ENCODE measurements at places on chromosomes 7 and 10.

DNA sequence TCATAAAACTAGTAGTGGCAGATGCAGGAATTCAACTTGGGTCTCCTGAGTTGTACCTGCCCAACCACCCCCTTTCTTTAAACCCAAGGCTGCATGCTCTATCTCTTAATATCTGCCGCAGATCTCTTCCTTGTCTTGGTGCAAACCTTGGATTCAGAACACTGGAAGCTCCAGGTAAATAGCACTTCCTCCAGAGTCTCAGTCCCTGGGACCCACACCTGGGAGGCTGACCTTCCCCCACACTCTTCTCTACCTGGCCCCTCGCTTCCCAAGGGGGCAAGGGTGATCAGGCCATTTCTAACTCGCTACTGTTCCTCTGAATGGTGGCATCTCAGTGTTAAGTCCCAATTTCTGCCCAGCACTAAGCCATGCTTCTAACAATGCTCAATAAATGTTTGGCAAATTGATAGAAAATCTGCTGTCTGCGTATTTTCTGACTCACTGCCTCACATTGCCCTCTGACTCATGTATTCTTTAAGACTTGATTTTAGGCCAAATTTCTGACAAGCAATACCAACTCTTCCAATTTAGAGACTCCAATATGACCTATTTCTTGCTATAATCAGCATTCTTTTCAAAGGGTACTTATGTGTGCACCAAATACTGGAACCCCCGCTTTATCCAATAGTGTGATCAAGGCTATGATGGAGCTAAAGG, 68.0 kb upstream of the PPP1R3C start:
- DNase-seq: no peak

- DNase-seq: no peak
Measured at GRCh38 chr7:157425761-157426160, 89.0 kb downstream of the DNAJB6 start.

DNA sequence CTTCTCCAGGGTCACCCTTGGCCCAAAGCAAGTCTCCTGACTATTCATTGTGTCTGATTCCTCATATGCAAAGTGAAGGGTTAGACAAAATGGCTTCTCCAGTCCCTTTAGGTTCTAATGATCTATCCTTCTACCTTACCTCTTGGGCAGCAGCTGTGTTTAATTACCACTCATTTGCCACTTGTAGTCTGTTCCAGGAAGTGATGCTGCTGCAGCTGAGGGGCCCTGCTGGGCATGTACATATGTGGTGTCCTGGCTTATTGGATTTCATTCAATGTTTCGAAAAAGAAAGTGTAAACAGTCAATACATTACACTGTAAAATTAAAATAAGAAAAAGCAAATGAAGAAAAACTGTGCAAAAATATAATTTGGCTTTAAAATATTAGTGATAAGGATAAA, 36.6 kb downstream of the SCIN start:
- DNase-seq: no peak

DNA sequence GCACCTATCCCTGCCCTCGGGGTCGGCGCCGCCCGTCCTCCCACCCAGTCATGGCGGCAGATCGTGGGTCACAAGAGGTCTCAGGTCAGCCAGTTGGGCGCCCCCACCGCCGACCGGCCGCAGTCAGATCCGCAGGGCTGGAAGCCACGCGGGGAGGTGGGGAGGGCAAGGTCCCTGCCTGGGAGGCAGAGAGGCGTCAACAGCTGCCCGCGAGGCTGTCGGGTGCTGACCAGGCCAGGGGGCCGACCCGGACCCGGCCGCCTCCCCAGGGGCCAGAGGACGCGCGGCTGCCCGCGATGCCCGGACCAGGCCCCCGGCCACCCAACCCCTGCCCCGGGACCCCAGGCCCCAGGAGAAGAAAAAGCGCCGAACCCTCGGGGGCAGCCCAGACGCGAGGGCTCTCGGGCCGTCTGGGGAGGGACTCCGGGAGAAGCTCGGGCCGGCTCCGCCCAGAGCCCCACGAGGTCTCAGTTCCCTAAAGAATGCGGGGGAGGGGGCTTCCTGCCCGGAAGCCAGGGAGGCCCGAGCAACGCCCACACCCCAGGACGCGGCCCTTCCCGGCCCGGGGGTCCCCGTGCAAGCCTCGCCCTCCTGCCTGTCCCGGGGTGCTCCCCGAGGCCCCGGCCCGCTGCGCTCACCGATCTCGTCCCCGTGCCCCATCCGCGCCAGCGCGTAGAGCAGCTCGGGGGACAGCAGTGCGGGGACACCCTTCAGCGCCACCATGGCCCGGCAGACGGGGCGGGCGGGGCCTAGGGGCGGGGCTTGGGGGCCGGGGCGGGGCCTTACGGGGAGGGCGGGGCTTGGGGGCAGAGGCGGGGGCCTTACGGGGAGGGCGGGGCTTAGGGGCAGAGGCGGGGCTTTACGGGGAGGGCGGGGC, at the start of gene FUOM:
FUOM (minus strand) TSS at position 735 of the 877 bp plus-strand sequence; CDS start at position 723, 12 bp downstream.
- DNase-seq: peak; percentile 99

DNA sequence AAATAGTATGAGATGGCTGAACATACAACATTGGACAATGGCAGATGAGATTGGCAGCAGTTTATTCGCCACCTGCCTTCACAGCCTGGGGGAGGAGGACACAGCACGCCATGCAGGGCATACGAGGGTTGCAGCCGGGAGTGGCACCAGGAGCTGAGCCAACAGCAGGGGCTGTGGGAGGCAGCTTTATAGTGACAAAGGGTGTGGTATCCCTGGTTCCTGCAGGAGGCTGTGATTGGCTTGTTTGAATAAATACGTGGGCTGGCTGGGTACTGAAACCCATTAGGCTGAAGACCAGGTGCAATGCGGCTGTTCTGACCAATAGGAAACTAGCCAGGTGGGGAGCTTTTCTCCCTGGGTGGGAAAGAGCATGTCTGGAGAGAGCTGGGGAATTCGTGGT, 68.9 kb upstream of the LEP start:
- no peak for DNase-seq

All from GM20000 (cell line).